Naive thymus-derived CD8-positive, alpha-beta T cell (primary cell): ENCODE measurements at places on chromosomes 3 and 15.

DNA sequence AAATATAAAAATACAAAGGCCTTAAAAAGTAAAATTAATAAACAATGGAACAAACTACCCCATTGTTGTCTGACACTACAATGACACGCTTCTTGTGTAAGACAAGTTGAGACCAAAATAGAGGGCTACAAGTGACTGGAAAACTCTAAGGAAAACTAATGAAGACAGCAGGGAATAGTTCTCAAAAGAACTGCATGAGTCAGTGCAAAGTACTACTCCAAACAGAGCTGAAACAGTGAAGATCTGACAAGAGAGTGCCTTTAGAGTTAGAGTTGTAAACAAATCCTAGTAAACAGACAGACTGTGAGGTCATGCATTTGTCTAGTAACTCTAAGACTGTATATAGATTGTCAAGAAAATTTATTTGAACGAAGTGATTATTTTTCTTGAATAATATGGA is 233.9 kb downstream of the BBX start:
- no peak for DNase-seq
- H3K4me1 ChIP-seq: no peaks in the 10 kb centered on the region
- no peaks in the 10 kb centered on the region for H3K27me3 ChIP-seq
- peaks cover 62% of the 10 kb centered on the region for H3K36me3 ChIP-seq
- H3K27ac ChIP-seq: no peak overlapping the region

DNA sequence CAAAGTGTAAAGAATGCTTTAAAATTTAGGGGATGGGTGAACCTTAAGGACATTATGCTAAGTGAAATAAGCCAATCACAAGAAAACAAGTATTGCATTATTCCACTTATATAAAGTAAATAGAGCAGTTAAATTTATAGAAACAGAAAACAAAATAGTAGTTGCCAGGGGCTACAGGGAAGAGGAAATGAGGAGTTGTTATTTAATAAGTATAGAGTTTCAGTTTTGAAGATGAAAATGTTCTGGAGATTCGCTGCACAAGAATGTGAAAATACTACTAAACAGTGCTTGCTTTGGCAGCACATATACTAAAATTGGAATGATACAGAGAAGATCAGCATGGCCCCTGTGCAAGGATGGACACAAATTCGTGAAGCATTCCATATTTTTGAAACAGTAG is 32.0 kb downstream of the DNAH12 start:
- H3K36me3 ChIP-seq: no peaks in the 10 kb centered on the region
- H3K27me3 ChIP-seq: peaks cover 6% of the 10 kb centered on the region
- H3K27ac ChIP-seq: no peak overlapping the region
- H3K4me1 ChIP-seq: no peaks in the 10 kb centered on the region
- no peak for DNase-seq
- H3K4me3 ChIP-seq: no peak overlapping the region

DNA sequence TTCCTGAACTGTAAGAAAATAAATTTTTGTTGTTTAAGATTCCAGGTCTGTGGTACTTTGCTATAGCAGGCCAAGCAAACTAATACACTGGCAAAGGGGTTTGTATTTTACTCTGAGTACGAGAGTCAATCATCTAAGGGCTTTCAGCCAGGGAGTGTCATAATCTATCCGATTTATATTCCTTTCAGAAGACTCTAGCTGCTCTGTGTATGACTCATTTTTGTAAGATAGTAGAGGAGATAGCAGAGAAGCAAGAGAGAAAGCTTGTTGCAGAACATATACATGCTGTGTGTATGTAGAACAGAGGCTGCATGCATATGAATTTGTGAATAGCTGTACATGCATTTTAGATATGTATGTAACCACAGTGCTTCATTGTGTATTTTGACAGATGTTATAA is 577.9 kb upstream of the EPHA6 start:
- no peak for DNase-seq
- no peaks in the 10 kb centered on the region for H3K4me1 ChIP-seq
- no peak overlapping the region for H3K27ac ChIP-seq
- no peaks in the 10 kb centered on the region for H3K27me3 ChIP-seq
- H3K36me3 ChIP-seq: no peaks in the 10 kb centered on the region

GRCh38 chr15:57213862-57214261 is 162.4 kb upstream of the CGNL1 start:
- no peak overlapping the region for H3K4me3 ChIP-seq
- peaks cover 26% of the 10 kb centered on the region for H3K4me1 ChIP-seq
- H3K27ac ChIP-seq: no peak overlapping the region
- peaks cover 3% of the 10 kb centered on the region for H3K36me3 ChIP-seq
- no peaks in the 10 kb centered on the region for H3K27me3 ChIP-seq

DNA sequence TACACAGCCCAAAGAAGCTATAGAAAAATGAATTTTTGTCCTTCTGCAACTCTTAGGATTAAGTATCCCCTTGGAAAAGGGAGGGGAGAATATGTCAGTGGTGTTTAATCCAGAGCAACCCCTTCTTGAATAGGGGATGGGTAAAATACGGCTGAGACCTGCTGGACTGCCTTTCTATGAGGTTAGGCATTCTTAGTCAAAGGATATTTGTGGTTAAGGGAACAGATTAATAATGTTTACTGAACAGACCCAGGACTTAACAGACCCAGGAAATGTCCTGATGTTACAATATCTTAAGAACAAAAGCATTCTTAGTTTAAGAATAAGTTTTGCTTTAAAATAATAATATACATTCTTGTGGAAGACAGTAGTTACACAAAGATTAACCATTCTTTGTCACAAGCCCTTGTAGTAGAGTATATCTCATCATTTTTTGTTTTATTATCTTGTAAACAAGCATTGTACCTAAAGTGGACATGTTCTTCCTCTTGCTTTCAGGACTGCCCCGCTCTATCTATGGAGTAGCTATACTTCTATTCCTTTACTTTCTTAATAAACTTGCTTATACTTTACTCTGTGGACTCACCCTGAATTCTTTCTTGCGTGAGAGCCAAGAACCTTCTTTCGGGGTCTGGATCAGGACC is 43.8 kb upstream of the B3GALNT1 start:
- no peak overlapping the region for H3K4me3 ChIP-seq
- peaks cover 10% of the 10 kb centered on the region for H3K36me3 ChIP-seq
- H3K27me3 ChIP-seq: no peaks in the 10 kb centered on the region
- no peaks in the 10 kb centered on the region for H3K4me1 ChIP-seq
- H3K27ac ChIP-seq: no peak overlapping the region

DNA sequence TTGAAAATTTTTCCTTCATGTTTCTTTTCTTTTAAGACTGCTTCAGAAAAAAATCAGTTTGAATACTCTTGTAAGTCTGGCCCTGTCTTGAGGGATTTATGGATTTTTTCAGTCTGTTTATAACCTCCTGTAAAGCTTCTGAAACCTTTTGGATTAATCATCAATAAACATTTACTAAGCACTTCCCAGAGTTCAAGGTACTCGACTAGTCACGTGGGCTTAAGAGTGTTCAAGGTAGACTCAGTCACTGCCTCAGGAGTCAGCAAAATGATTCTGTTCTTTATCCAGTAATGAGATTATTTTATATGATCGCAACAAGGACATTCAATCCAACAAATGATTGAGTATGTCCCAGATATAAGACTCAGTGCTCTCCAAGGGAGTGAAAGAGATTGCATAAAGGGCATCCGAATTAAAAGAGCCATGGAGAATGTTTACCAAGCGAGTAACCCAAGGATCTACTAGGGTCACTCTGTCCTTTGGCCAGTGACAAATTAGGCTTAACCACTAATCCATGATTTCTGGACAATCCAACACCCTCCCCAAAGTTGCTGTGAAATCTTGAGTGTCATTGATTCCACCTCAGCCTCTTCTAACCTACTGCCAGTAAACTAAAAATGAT is 726.6 kb upstream of the NAALADL2 start:
- no peak overlapping the region for H3K4me3 ChIP-seq
- H3K27ac ChIP-seq: no peak overlapping the region
- H3K4me1 ChIP-seq: no peaks in the 10 kb centered on the region
- H3K27me3 ChIP-seq: no peaks in the 10 kb centered on the region

- no peaks in the 10 kb centered on the region for H3K4me1 ChIP-seq
- H3K27me3 ChIP-seq: no peaks in the 10 kb centered on the region
- no peak overlapping the region for H3K27ac ChIP-seq
- no peak overlapping the region for H3K4me3 ChIP-seq
Measured at GRCh38 chr3:180123928-180124327, 87.2 kb upstream of the PEX5L start.

DNA sequence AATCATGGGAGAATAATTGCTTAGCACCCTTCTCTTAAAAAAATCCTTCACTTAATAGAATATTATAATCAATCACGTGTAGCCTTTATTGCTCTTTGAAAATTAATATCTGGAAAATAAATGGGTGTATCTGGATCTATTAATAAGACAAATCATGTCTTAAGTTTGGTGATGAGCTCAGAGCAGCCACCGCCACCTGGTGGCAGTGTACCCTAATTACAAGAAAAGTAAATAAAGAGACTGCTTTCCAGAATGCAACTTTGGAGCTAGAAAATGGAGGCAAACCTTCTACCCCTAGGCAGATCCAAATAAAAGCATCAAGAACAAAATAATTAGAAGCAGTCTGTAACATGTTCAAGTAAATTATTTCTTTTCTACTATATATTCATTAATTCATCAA is 43.5 kb downstream of the EPHB1 start:
- H3K36me3 ChIP-seq: no peaks in the 10 kb centered on the region
- H3K27ac ChIP-seq: no peak overlapping the region
- H3K4me1 ChIP-seq: no peaks in the 10 kb centered on the region
- no peak overlapping the region for H3K4me3 ChIP-seq

- no peak overlapping the region for H3K27ac ChIP-seq
- H3K4me1 ChIP-seq: no peaks in the 10 kb centered on the region
- no peak for DNase-seq
- no peak overlapping the region for H3K4me3 ChIP-seq
- peaks cover 2% of the 10 kb centered on the region for H3K27me3 ChIP-seq
Measured at GRCh38 chr3:57446318-57446841, 97.8 kb downstream of the DNAH12 start.

- DNase-seq: no peak
- no peak overlapping the region for H3K27ac ChIP-seq
- H3K36me3 ChIP-seq: no peaks in the 10 kb centered on the region
- no peaks in the 10 kb centered on the region for H3K27me3 ChIP-seq
Measured at GRCh38 chr3:151133917-151134450, 48.5 kb downstream of the MED12L start.

DNA sequence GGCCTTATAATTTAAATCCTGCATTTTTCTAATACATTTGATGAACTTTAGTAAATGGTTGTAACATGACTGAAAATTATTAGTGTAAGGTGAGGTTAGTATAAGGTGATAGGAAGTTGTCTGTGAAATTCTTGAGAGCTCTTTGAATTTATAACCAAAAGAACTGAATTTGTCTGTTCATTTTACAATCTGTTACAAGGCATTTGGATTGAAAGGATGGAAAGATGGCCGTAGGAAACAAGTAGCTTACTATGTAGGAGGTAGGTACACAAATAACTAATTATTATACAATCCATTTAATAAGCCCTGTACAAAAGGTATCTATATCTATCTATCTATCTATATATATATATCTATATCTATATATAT is 6.6 kb downstream of the DIPK2A start:
- no peak overlapping the region for H3K4me3 ChIP-seq
- no peaks in the 10 kb centered on the region for H3K27me3 ChIP-seq
- peaks cover under 1% of the 10 kb centered on the region for H3K36me3 ChIP-seq
- H3K27ac ChIP-seq: no peak overlapping the region
- no peak for DNase-seq
